Smooth muscle cell of bladder (primary cell): ENCODE measurements at places on chromosomes 2 and 18. TPM values are rescaled to one million over a fixed set of nuclear protein-coding genes. Genes with fewer than 3 reads are reported as not detected.

Gene MC2R
- not detected in 2 replicates for total RNA-seq

Gene DLGAP1
- 0.09 and 0.14 TPM in 2 replicates for total RNA-seq

Gene ACKR3
- 23.9 and 44.9 TPM in 2 replicates for total RNA-seq

Gene MAPK4
- 0.09 TPM in 1 of 2 replicates, not detected in the other for total RNA-seq

Gene NEU2
- not detected in 2 replicates for total RNA-seq

Gene RNF25
- total RNA-seq, result 32.0 and 33.8 TPM in 2 replicates

Gene SP5
- not detected in 2 replicates for total RNA-seq
